ENCODE measurements at places on chromosomes 7 and 10.

DNA sequence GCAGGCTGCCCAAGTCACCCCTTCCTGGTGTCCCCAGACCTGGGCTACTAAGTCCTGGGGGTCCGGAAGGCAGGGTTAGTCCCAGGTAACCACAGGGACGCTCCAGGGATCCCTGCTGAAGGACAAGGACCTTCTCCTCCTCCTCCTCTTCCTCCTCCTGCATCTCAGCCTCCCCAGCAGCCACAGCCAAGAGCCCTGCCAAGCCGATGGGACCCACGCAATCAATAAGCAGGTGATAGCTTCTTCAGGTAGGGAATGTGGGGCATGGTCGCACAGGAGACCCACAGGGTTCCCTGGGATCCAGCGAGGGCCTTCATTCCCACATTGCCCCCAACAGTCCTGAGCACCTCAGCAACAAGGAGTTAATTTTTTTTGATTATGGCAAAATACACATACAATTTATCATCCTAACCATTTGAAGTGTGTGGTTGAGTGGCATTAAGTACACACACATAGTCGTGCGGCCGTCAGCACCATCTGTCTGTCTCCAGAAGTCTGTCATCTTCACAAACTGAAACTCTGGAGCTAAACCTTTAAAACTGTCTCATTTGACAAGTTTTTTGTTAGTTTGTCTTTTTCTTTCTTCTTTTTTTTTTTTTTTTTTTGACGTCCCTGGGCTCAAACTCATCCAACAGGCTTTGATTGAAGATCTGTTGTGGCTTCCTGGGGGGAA lies 12.1 kb downstream of the CRYGN start:
- no peak for DNase-seq

GRCh38 chr10:95504246-95504691 lies 56.9 kb downstream of the SORBS1 start:
- DNase-seq = no peak

- peak; percentile 81 for DNase-seq
Observed at GRCh38 chr10:75209921-75210281, 695 bp upstream of the VDAC2 start.

GRCh38 chr7:129298268-129298893 lies 73.6 kb downstream of the AHCYL2 start:
- peak; percentile 44 for DNase-seq

GRCh38 chr7:158025686-158026600 lies 561.7 kb downstream of the PTPRN2 start:
- DNase-seq = no peak

GRCh38 chr7:101216001-101216859 lies 1.2 kb downstream of the PLOD3 start:
- no peak for DNase-seq

DNA sequence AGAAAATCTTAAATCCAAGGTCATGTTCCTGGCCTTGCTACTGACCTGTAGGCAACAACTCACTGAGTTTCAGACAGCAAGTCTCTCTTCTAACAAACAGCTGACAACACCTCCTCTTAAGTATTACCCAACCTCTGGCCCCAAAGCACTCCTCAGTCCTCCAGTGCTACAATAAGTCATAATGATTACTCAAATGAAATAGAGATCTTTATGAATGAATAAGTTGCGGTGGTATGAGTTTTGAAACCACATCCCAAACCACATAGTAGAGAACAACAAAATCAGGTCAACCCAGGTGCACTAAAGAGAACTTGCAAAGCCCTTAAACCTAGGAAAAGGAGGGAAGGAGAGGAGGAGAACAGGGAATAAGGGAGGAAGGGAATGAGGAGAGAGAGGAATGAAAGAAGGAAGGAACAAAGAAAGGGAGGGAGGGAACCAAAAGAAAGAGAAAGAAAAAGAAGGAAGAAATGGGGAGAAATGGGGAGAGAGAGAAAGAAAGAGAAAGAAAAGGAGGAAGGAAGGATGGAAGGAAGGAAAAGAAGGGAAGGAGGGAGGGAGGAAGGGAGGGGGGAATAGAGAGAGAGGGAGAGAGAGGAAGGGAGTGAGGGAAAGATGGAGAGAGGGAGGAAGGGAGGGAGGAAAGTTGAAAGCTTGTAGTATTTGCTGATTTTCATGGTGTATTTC lies 142.8 kb upstream of the CALCR start:
- DNase-seq = no peak

DNA sequence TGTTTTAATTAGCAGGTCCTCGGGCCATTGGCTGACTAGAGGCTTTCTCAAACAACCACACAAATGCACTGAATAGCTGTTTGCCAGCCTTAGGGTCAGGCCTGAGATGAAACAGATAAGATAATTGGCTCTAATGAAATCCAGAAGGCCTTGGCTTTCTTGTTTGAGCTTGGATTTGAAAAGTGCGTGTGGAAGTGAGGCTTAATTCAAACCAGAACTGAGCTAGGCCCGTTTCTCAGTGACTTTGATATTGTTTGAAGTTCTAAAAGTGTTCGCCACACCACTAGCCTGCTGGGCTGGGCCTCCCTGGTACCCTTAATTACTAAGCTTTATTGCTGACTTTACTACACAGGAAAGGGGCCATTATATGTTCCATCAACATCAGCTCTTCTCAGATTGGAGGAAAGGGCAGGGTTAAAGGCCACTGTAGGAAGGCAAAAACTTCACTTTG lies 270.6 kb downstream of the TWIST1 start:
- no peak for DNase-seq

GRCh38 chr7:96329241-96329640 lies 7.3 kb upstream of the SLC25A13 start:
- DNase-seq = no peak

- DNase-seq = no peak
Observed at GRCh38 chr10:107409522-107409921, 245.0 kb upstream of the SORCS1 start.

GRCh38 chr7:152899548-152900109 lies 140.1 kb downstream of the ACTR3B start:
- DNase-seq = no peak

DNA sequence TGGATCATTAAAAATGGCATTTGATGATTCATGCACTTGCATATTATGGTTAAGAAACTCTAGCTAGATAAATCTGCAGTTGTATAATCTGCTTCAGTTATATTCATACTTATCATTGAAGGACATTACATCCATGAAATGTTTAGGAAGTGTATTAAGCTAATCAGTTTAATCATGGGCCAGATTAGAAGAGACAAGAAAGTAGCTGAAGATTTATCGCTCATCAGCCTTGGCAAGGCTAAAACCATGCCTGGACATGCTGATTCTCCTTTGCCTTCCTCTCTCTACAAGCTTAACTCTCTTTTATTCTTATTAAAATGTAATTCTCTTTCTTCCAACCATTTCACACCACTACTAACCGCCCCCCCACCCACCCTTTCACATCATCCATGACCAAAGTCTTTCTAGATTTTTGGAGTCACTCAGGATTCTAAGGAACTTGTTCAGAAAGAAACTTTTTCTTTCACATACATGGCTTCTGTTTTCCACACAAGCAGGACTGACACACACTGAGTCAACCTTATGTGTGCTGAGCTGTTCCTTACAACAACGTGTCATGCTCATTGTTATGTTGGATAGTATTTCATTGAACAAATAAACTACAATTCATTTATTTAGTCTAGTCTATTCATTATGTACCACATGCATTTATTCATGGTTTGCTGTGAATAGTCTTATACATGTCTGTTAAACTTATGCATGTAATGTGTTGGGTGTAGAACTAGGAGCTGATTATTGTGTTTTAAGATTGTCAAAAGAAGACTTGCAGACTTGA lies 227.3 kb upstream of the SP8 start:
- DNase-seq = no peak

DNA sequence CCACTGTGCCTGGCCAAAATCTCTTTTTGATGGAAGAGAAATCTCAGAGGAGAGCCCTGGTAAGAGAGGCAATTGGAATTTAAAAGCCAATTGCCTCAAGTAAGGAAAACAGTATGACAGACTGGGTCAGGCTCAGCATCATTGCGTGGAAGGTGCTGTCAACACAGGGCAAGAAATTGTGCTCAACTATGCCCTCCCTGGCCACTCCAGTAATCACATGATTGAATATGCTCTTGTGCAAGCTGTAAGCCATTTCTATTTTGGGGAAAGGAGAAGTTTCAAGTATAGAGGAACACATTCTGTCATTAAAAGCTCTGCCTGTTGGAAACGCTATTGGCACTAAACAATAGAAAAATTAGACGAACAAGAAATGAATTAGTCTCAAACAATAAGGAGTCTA lies 1127.7 kb downstream of the REEP3 start:
- DNase-seq = no peak

- DNase-seq = no peak
Observed at GRCh38 chr7:55903985-55904759, 16.9 kb downstream of the ZNF713 start.

DNA sequence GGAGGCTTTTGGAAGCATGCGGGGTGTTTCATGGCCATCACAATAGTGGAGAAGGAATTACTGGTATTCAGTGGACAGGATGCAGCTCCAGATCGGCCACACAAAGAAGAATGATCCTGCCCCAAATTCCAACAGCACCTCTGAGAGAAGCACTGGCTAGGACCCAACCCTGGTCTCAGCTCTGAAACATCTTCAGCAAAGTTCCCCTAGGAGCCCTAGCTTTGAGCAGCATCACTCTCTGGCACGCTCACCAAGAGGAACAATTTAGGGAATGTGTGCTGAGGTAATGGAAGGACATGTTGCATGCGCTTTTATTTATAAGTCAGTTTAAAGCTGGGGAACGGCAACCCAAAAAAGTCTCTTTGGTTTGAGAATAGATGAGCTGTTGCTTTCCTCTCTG lies 5.5 kb upstream of the OPN1SW start:
- DNase-seq = no peak

GRCh38 chr7:129605960-129606614 lies 5.4 kb upstream of the NRF1 start:
- DNase-seq = no peak

GRCh38 chr7:41882745-41883420 lies 180.0 kb upstream of the INHBA start:
- no peak for DNase-seq

DNA sequence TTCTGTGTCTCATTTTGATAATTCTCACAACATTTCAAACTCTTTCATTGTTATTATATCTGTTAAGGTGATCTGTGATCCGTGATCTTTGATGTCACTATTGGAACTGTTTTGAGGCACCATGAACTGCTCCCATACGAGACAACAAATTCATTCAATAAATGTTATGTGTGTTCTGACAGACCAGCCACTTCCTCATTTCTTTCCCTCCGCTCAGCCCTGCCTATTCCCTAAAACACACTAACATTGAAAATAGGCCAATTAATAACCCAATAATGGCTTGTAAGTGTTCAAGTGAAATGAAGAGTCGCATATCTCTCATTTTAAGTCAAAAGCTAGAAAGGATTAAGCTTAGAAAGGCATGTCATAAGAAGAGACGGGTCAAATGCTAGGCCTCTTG lies 45.2 kb downstream of the RNF133 start:
- no peak for DNase-seq

DNA sequence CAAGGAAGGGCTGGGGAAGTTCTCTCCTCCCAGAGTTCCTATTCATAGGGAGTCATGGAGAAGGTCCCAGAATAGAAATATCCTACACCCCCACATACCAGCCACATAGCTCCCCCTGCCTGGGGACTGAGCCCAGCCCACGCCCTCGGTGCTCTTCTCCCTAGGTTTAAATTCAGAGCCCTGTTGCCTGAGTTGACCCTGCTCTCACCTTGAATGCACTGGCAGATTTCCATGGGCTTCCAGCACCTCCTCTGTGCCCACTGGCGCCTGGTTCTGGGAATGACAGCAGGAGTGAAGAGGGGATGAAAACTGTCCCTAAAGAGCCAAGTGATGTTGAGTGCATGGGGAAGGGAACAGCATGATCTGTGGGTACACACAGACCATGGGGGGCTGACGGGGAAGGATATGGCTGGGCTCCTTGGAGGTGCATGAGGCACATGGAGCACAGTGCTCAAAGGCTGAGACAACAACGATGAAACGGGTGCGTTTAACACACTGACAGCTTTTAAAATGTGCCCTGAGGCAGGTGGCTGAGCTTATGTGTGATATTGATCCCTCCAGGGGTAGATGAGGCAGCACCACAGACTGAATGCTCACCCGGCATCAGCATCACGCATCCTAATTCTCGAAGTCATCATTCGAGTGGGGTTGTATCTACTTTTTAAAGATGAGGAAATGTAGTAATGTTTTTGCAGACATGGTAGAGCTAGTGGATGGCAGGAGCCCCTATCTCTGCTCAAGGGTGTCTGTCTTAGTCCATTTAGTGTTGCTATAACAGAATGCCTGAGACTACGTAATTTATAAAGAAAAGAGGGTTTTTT lies 53.7 kb upstream of the IGFBP3 start:
- no peak for DNase-seq

- DNase-seq = no peak
Observed at GRCh38 chr10:75408911-75409885, 7.6 kb upstream of the ZNF503 start.

DNA sequence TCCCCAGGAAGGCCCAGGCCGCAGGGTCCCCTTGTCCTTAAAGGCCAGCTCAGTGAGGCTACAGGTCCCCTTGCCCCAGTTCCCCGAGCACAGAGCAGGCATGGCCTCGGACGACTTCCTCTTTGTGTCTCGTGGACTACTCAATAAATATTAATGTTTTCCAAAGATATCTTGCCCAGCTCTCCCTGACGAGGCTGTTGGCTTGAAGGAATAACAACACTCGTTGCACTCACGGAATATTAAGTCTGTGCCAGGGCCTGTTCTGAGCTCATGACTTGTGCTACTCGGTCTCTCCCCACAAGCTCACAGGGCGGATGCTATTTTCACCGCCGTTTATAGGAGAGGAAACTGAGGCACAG lies 68.2 kb downstream of the CUX1 start:
- no peak for DNase-seq

GRCh38 chr7:17493446-17493845 lies 195.0 kb downstream of the AHR start:
- DNase-seq = no peak

DNA sequence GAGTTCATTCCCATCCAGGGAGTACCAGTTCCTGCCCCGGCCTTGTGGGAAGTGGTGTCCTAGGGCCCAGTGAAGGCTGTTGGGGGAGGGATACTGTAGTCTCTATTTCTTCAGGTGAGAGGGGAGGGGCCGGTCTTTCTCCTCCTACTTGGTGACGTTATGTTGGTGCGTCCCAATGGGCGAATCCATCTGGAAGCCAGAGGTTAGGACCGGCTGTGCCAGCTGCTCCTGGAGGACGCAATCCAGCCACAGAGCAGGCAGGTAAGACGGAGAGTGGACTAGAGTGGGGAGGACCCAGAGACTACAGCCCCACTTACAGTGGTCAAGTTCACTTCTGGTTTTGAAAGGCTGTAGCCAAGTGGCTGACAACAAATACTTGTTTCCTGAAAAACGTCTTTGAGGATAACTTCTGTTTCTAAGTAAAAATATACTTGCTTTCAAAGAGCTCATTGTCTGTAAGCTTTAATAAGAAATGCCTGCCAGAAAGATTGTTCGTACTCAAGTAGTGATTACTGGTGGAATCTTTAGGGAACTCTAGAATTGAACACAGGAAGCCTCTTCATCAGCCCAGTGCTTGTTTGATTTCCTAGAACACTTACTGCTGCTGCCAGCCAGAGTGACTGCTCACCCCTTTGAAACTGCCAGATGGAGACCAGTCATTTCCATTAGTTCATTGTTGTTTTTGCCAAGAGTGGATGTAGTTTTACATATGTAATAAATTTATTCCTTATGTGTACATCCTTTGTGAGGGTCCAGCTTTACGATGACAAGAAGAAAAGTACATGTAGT lies 25.4 kb downstream of the RBM33 start:
- no peak for DNase-seq

GRCh38 chr7:130971297-130971696 lies 237.3 kb upstream of the KLF14 start:
- peak; percentile 64 for DNase-seq

GRCh38 chr10:115936926-115937767 lies 335.9 kb downstream of the GFRA1 start:
- DNase-seq = no peak

- DNase-seq = no peak
Observed at GRCh38 chr10:85602306-85602705, 764.3 kb downstream of the GRID1 start.
